ENCODE measurements at places on chromosomes 13 and 19.

GRCh38 chr13:50320271-50320862 is 305.1 kb downstream of the KCNRG start:
- DNase-seq = no peak

GRCh38 chr19:11971041-11971440 is 6.2 kb downstream of the ZNF763 start:
- no peak for DNase-seq

GRCh38 chr19:53518716-53519115 is 19.2 kb upstream of the ZNF331 start:
- no peak for DNase-seq

DNA sequence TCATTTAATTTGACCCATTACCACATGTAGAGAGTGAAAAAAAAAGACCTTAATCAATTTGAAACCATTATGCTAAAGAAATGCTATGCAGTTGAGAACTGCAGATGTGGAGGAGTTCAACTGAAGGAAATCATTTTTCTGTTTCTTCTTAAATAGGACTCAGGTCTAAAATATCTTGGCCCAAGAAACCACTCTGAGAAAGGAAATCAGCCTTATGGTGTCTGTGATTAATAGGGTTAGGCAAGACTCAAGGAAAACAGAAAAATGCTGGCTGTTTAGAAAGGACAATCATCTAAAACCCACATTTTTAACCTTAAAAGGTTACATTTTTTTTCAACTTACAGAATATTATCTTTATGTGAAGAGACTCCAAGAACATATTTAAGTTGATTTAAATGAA is 1.9 kb upstream of the SLITRK1 start:
- DNase-seq = no peak

GRCh38 chr19:46179076-46179759 is 31.2 kb downstream of the IGFL2 start:
- no peak for DNase-seq

- DNase-seq = no peak
Measured at GRCh38 chr13:74444161-74444571, 310.0 kb upstream of the KLF12 start.

- DNase-seq = peak; percentile 85
Measured at GRCh38 chr19:48907671-48908070, 7.6 kb downstream of the NUCB1 start.

DNA sequence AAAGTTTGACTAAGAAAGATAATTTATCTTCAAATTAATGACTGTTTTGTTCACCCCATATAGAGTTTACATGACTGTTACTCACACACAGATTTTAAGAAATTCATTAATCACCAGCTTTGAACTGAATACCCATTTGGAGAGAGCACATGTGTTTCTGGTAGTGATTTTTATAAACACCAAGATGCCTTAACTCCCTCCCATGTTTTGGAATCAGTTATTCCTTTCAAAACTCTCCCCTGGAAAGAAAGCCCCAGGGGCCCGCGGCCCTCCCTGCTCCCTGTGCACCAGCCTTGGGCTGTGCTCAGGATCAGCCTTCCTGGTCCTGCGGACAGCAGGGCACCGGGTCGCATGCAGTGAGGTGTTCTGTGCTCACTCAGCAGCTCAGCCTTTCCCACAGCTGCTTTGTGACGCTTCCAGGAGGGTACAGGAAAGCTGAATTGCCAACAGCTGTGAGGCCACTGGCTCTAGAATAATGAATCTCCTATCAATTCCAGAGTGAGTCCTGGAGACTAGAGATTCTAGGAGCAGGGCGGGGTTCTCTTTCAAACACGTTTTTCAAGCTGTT is 483.2 kb downstream of the EFNB2 start:
- DNase-seq = no peak

DNA sequence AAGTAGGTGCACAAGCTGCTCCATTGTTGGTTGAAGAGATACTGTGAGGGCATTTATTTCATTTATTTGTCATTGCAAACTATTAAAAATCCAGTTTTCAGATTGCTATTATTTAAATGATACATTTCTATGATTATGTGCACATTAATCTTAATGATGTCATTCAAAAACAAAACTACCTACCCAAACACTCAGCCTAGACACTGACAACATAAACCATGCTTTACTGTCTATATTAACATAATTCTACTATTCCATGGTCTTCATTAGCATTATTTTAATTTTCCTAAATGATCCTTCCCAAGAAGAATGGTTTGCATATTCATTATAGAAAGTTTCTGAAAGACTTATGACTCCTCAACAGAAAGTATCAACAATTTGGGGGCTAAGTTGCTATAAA is 813.0 kb upstream of the SLITRK5 start:
- no peak for DNase-seq

- DNase-seq = no peak
Measured at GRCh38 chr13:111912453-111912866, 154.5 kb upstream of the SOX1 start.

DNA sequence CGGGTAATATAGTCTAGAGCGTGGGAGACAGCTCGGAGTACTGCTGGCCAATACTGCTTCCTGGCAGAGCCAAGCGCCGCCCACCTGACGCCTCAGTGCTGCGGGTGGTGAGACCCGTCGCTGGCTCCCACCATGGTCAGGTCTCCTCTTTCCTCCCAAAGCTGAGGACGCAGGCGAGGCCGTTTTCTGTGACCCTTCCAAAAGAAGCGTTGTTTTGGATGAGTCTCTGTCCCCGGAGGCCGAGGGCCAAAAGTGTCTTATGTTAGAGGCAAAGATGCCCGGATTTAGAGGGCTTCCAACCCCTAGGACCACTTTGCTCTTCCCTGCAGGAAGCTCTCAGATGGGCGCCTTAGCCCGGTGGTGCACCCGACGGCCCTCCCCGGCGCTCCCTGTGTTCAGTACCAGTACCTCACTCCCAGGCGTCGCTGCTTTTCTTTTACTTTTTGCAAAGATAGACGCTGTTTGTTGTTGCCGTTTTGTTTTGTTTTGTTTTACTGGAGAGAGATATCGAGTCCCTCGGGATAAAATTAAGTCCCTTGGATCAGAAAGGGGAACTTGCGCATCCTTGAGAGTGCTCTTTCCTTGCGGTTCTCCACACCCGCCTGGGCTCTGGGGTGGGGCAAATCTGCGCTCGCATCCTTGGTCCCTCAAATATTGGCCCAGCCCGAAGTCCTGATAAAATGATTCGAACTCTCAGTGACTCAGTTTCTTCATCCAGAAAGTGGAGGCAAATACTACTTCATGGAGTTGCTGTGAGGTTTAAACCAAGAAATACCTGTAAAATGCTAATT is 7.0 kb downstream of the PDX1 start:
- no peak for DNase-seq

DNA sequence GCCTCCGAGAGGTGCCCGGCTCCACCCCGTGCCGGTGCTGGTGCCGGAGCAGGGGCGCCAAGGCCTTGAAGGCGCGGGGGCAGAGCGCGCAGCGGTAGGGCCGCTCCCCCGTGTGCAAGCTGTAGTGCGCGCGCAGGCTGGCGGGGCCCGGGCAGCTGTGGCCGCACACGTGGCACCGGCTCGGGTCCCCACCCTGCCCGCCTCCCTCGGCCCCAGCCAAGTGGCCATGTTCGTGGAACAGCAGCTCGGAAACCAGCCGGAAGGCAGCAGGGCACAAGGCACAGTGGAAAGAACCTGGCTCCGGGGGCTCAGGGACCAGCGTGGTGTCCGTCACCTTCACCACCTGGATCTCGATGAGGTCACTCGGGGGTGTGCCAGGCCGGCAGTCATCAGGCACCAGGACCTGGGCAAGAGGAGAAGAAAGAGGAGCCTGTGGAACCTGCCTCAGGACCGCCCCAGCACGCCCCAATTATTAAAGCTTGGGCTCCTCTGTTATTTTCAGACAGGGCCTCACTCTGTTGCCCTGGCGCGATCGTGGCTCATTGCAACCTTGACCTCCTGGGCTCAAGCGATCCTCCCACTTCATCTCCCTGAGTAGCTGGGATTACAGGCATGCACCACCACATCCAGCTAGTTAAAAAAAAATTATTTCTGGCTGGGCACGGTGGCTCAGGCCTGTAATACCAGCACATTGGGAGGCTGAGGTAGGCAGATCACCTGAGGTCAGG is 2.0 kb downstream of the ZNF784 start:
- no peak for DNase-seq

DNA sequence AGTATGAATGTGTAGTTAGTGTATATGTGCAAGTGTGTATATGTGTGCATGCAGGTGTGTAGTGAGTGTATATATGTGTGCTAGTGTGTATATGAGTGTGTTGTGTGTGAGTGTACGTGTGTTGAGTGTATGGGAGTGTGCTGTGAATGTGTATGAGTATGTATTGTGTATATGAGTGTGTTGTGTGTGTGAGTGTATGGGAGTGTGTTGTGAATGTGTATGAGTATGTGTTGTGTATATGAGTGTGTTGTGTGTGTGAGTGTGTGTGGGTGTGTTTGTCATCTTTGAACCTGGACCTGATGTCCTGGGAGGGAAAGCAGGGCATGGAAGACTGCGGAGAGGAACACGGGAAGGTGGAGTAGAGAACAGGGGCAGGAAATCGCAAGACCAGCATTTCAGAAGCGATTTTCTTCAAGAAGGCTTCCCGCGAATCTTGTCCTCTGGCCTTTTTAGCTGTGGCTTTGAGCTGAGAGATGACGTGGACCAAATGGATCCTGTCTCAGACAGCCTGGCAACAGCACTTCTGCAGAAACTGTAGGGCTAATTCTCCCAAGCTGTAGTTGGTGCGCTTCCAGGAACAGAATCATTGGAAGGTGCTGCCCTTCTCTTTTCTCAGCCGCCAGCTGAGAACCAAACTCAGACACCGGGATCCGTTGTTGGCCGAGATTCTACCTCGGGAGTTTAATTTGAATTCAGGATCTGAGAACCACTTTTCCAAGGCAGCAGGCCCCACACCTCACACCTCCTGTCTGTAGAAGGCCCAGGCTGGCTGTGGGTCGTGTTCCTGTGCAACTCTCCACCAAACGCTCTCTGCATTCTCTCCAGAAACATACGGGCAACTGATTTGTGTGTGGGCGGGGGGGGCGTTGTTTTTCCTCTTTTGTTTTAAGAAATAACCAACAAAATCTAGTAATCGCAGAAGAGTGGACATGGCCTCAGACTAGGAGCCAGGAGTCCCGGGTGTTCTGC is 94.7 kb upstream of the RAP2A start:
- no peak for DNase-seq

DNA sequence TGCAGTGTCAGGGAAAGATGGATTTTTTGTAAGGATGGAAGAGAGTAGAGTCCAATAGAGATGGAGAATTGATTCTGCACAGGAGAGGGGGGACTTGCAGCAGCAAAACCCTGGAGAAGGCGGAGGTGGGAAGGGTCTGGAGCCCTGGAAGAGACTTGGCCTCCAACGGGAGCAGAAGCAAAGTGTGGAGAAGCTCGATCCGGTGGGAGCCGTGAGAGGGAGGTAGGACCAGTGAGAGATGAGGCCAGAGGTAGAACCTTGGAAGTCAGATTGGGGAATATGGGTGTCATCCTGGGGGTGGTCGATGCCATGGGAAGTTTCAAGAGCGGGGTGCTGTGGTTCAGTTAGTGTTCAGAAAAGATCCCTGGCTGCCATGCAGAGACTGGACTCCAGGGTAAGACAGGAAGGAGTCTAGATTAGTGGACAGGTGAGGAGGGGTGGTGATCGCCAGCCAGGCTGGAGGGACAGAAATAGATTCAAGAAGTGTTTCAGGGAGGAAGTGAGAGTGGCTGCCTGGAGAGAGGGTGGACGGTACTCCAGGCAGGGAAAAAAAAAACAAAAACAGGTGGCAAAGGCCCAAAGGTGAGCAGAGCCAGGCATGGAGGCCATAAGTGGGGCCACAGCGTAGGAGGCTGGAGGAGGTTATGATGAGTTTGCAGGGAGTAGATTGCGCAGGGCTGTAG is 2.6 kb downstream of the PPP5C start:
- no peak for DNase-seq

All from upper lobe of left lung (tissue), 6 donors.